ENCODE measurements at places on chromosomes 6 and 20. TPM values are rescaled to one million over a fixed set of nuclear protein-coding genes. Genes with fewer than 3 reads are reported as not detected.

The BPIFB2 gene
- total RNA-seq: not detected

GRCh38 chr20:62496568-62497218, 20.9 kb upstream of the GATA5 start:
- DNase-seq: no peak

The SIRPB2 gene
- total RNA-seq: 3.1 TPM

DNA sequence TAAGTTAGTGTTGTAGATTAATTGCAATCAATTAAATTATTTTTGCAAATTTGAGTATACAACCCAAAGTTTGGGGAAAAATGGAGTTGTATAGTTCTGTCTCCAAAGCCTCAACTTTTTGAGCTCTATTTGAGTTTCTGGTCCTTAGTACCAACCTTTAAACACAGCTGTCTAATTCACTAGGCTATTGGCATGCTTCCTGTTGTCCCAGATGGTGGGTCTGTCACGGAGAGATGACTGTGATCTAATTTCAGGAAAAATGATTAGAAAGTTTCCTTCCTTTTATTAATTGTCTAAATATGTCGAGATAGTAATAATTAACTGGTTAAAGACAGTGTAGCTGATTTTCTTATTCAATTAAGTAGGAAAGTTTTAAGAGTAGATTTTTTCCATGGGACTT, 109.6 kb downstream of the SCAF8 start:
- DNase-seq: no peak

GRCh38 chr20:13205848-13206434, 15.1 kb upstream of the ISM1 start:
- DNase-seq: no peak
